ENCODE measurements at places on chromosomes 6 and 20.

- H3K4me1 ChIP-seq, result no peaks in the 10 kb centered on the region
- H3K36me3 ChIP-seq, result no peaks in the 10 kb centered on the region
- no peaks in the 10 kb centered on the region for H3K27me3 ChIP-seq
- peak overlapping the region; percentile 45 for H3K27ac ChIP-seq
- H3K4me3 ChIP-seq, result peak overlapping the region; percentile 87
Measured at GRCh38 chr20:63628246-63628975, 1.5 kb upstream of the GMEB2 start.

GRCh38 chr20:15297059-15297875 is 959.9 kb upstream of the FLRT3 start:
- H3K4me1 ChIP-seq, result no peaks in the 10 kb centered on the region
- no peaks in the 10 kb centered on the region for H3K27me3 ChIP-seq
- H3K4me3 ChIP-seq, result no peak overlapping the region
- no peak overlapping the region for H3K27ac ChIP-seq
- no peak for DNase-seq

DNA sequence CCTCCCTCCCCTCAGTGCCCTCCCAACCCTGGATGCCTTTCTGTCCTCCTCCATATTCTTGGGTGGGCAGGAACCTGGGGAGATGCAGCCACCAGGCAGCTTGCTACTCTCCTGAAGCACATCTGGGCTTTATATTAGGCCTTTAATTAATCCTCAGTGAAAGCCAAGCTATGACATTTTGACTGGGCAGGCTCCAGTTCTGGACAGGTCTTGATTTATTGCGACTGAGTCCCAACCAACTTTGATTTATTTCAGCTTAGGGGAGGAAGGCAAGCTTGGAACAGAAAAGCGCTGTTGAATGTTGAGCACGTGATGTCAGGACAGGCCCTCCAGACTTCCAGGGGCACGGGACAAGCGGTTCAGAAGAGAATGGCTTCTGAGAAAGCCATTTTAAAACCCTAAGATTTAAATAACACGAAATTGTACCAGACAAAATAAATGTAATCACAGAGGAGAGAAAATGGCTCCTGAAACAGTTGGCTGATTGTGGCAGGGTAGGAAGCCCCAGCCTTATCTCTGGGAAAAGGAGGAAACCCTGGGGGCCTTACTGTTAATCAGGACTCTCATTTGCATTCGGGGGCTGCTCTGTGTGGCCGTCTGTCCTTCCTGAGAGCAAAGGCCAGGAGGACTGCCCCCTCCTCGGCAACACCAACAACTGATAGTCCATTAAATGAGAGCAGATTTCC is 294.2 kb downstream of the FOXC1 start:
- no peak overlapping the region for H3K27ac ChIP-seq
- no peaks in the 10 kb centered on the region for H3K4me1 ChIP-seq

DNA sequence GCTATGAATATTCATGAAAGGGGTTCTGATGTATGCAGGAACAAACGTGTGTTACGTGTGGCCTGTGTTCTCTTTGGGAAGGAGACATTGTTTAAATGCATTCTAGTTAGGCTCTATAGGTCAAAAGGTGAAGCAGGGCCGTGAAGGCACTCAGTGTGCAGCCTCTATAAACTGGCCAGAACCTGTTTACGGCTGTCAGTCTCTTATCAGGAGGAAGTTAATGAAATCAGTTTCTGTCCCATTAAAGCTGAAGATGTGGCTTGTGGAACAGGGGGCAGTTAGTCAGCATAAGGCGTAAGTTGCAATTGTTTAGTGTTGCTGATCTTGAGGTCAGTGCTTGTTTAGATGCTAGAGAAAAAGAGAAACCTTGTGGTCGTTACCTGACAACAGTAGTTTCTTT is 111.5 kb upstream of the KCNG1 start:
- no peaks in the 10 kb centered on the region for H3K27me3 ChIP-seq
- no peak overlapping the region for H3K4me3 ChIP-seq
- H3K27ac ChIP-seq, result no peak overlapping the region
- H3K4me1 ChIP-seq, result no peaks in the 10 kb centered on the region
- H3K36me3 ChIP-seq, result no peaks in the 10 kb centered on the region

- H3K27ac ChIP-seq, result no peak overlapping the region
- H3K27me3 ChIP-seq, result peaks cover 24% of the 10 kb centered on the region
- no peak overlapping the region for H3K4me3 ChIP-seq
- DNase-seq, result no peak
- H3K36me3 ChIP-seq, result no peaks in the 10 kb centered on the region
- H3K4me1 ChIP-seq, result no peaks in the 10 kb centered on the region
Measured at GRCh38 chr6:30903236-30903635, 4.8 kb upstream of the GTF2H4 start.

DNA sequence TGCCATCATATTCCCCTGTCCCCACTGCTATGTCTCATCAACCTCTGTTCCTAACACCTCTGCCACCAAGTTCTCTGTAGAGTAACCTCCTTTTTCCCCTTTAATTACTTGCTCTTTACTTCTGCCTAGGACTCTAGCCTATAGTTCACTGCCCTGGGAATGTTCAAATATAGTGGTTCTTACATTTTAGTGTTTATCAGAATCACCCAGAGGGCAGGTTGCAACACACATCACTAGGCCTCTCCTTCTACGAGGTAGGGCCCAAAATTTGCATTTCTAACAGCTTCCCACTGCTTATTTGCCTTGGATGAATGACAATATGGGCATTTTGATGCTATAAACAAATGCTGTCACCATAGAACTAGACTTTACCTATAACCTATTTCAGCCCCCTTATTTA is 23.1 kb upstream of the C6orf141 start:
- H3K4me1 ChIP-seq, result no peaks in the 10 kb centered on the region
- no peak overlapping the region for H3K4me3 ChIP-seq
- H3K27me3 ChIP-seq, result no peaks in the 10 kb centered on the region
- H3K36me3 ChIP-seq, result no peaks in the 10 kb centered on the region
- no peak for DNase-seq

- no peak for DNase-seq
- H3K4me3 ChIP-seq, result no peak overlapping the region
- no peak overlapping the region for H3K27ac ChIP-seq
- H3K36me3 ChIP-seq, result no peaks in the 10 kb centered on the region
- H3K4me1 ChIP-seq, result no peaks in the 10 kb centered on the region
Measured at GRCh38 chr6:81216668-81217067, 535.8 kb downstream of the TENT5A start.

DNA sequence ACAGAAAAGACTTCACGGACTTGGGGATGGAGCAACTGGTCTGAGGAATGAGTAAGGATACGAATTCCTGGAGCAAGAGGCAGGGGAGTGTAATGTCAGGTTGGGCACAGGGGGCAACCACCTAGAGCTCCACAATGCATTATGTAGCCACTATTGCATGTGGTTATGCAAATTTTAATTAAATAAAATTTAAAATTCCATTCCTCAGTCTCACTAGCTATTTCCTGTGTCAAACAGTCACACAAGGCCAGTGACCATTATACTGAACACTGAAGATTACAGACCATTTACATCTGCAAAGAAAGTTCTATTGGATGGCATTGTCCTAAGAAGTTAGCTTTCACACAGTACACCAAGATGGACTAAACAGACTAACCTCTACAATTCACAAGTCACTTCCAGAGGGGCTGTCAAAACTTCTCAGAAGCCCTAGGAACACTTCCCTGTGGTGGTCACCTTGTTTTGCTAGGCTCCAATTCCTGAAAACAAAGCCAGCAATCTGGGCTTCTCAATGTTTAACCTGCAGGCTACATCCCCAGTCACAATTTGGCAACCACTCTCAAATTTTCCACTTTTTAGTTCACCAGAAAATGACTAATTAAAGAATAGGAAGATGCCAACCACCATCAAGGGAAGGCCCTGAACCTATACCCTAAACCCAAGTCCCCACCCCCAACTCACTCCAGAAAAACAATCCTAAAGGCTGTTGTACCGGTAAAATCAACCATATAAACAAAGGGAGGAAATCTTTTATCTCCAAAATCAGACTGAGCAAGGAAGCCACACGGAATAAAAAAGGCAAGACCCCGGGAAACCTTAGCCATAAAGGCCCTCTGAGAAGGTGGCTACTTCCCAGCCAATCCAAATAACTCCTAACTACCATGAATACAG is 34.2 kb upstream of the C20orf203 start:
- no peak overlapping the region for H3K4me3 ChIP-seq
- H3K27ac ChIP-seq, result no peak overlapping the region
- H3K36me3 ChIP-seq, result no peaks in the 10 kb centered on the region
- H3K4me1 ChIP-seq, result peaks cover 17% of the 10 kb centered on the region
- H3K27me3 ChIP-seq, result no peaks in the 10 kb centered on the region
- no peak for DNase-seq

- no peak overlapping the region for H3K27ac ChIP-seq
- no peak overlapping the region for H3K4me3 ChIP-seq
- no peaks in the 10 kb centered on the region for H3K36me3 ChIP-seq
- no peaks in the 10 kb centered on the region for H3K27me3 ChIP-seq
- no peak for DNase-seq
- no peaks in the 10 kb centered on the region for H3K4me1 ChIP-seq
Measured at GRCh38 chr6:27679964-27680694, 207.2 kb upstream of the ZNF184 start.

DNA sequence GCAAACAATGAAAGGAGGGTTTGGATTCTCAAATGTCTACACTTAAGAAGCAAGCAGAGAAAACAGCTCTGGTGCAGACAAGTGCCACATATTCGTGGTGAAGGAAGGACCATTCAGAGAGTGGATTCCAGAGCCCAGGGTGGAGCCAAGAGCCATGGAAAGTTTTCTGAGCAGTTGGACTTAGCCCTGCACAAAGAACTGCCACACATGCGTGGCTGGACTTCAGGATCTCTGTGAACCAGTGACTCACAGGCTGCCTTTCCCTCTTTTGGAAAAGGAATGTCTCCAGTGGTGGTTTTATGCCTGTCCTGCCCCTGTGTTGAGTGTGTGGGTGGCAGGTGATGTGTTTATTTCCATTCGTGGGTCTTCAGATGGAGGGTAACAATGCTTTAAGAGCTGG is 489.5 kb downstream of the CDH26 start:
- H3K4me3 ChIP-seq, result no peak overlapping the region
- no peaks in the 10 kb centered on the region for H3K4me1 ChIP-seq
- H3K36me3 ChIP-seq, result no peaks in the 10 kb centered on the region
- H3K27ac ChIP-seq, result no peak overlapping the region
- DNase-seq, result no peak

GRCh38 chr20:50371878-50372769 is 138.1 kb upstream of the PTPN1 start:
- H3K36me3 ChIP-seq, result no peaks in the 10 kb centered on the region
- DNase-seq, result no peak
- 0 out of 2 replicates have a peak, but pooled peaks cover 2% of the 10 kb centered on the region for H3K4me1 ChIP-seq
- no peak overlapping the region for H3K27ac ChIP-seq

DNA sequence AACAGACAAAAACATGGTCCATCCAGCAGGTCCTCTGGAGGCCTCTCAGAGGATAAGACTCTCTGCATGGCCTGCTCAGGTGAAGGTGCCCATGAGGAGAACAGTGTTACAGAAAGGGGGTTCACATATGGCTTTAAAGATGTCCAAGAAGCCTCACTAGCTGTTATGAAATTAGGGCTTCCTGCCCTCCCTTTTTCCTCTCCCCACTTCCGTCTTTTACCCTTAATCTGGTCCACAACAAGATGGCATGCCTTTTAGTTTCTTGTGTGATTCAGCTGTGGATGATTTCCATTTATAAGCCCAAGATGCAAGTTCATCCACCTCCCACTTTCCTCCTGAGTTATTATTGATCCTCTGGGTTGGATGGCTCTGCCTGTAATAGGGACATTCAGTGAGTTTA is 14.0 kb downstream of the GCNT2 start:
- DNase-seq, result no peak
- H3K4me3 ChIP-seq, result no peak overlapping the region
- no peaks in the 10 kb centered on the region for H3K36me3 ChIP-seq
- no peaks in the 10 kb centered on the region for H3K27me3 ChIP-seq
- H3K27ac ChIP-seq, result no peak overlapping the region

DNA sequence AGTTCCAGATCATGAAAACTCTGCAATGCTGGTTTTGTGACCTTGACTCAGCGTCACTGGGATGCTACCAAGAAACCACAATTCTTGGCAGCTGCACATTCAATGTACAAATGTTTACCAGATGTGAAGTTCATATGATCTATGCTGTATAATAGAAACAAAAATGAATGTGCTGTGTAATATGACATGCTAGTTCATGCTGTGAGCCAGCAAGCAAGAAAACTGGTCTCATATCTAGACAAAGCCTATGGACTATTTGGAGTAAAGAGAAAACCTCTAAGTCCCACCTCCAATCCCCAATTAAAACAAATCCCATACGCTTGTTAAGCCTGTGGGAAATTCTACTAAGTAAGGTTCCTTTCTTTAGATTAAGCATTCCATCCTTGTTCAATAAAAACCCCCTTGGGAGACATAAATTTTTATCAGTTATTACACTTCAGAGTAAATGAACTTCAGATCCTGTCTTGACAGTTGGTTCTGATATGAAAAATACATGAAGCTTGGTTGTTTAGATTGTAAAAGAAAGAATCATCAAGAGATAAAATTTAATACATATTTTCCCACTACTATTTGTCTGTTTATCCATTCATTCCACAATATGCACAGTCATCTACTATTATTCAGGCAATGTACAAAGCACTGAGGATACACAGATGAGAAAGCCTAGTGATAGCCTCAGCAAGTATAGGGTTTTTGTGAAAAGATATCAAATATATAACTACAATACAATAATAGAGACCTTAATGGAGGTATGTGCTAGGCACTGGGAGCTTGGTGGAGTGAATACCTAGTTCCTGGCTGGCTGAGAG is 20.1 kb downstream of the COL21A1 start:
- H3K27ac ChIP-seq, result no peak overlapping the region
- no peaks in the 10 kb centered on the region for H3K4me1 ChIP-seq
- DNase-seq, result no peak

GRCh38 chr20:47262365-47263013 is 94.0 kb downstream of the ZMYND8 start:
- no peaks in the 10 kb centered on the region for H3K27me3 ChIP-seq
- 0 out of 2 replicates have a peak, but pooled peaks cover 9% of the 10 kb centered on the region for H3K36me3 ChIP-seq
- peak overlapping the region; percentile 92 for H3K27ac ChIP-seq
- peak overlapping the region; percentile 41 for H3K4me3 ChIP-seq
- peak; percentile 82 for DNase-seq
- H3K4me1 ChIP-seq, result peaks cover 69% of the 10 kb centered on the region
